ENCODE measurements at places on chromosomes 12 and 14.

GRCh38 chr14:50615056-50615455, 53.0 kb downstream of the SAV1 start:
- DNase-seq: no peak

DNA sequence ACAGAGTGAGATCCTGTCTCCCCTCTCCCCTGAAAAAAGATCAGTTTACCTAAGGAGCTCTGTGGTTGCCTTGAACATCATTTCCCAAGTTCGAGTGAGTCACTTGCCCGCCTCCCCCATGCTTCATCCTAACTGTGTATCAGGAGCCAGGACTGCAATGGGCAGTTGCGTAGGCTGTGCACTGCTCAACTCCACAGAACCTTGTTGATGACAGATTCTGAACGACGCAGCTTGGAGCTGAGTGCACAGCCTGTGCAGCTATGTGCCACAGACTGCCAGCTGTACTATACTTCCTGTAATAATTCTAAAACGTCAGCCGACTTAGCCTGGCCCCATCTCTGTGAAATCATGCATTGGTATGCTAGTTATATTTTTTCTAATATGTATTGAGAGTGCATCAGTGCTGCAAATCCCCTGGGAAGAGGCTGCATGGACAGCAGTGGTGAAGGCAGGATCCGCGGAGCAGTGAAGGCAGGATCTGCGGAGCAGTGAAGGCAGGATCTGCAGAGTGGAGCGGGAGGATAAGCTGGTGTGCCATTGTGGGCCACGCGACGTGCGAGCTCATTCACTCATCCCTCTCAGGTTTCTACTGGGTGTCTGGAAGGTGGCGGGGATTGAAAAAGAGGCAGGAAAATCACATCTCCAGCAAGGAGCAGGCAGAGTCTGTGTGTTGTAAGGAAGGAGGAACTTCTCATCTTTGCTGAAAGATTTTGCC, 80.8 kb downstream of the GALNT9 start:
- no peak for DNase-seq

GRCh38 chr14:102691763-102692162, 85.5 kb upstream of the TRAF3 start:
- no peak for DNase-seq

- DNase-seq: no peak
Observed at GRCh38 chr14:104134061-104134965, 4.1 kb upstream of the KIF26A start.

DNA sequence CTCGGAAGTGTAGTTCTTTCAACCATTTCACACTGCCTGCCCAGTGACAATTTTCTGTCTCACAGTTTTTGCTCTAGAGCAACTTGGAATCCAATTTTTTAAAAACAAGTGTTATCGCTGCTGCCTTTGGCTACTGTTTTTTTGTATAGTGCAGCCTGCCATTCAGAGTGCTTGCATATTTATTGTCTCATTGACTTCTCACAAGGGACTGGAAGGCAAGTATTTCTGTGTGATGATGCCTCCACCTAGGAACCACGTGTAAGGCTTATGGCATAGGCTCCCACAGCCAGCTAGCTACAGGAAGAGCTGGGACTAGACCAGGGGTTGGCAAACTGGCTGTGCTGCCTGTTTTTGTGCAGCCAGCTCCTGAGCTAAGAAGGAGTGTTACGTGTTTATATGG, 903 bp downstream of the PARPBP start:
- DNase-seq: no peak

DNA sequence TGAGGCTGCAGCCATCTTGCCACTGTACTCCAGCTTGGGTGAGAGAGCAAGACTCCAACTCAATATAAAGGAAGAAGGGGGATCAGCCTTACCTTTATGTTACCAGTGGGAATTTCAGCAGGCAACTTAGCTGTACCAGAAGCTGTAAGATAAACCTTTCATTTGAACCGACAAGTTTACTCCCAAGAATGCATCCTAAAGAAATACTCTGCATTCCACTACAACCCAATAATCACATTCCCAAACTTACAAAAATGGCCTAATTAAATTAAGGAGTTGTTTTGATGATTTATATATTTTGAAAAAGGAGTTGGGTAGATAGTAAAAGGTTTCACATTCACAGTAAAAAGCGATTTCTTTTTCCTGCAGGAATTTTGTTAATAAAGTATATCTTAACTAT, 241.4 kb downstream of the TTC8 start:
- DNase-seq: no peak

- peak; percentile 40 for DNase-seq
Observed at GRCh38 chr14:61860294-61860918, 98.2 kb downstream of the SNAPC1 start.
